H4 (cell line): ENCODE measurements at places on chromosomes 16 and 17. TPM values are rescaled to one million over a fixed set of nuclear protein-coding genes. Genes with fewer than 3 reads are reported as not detected.

DNA sequence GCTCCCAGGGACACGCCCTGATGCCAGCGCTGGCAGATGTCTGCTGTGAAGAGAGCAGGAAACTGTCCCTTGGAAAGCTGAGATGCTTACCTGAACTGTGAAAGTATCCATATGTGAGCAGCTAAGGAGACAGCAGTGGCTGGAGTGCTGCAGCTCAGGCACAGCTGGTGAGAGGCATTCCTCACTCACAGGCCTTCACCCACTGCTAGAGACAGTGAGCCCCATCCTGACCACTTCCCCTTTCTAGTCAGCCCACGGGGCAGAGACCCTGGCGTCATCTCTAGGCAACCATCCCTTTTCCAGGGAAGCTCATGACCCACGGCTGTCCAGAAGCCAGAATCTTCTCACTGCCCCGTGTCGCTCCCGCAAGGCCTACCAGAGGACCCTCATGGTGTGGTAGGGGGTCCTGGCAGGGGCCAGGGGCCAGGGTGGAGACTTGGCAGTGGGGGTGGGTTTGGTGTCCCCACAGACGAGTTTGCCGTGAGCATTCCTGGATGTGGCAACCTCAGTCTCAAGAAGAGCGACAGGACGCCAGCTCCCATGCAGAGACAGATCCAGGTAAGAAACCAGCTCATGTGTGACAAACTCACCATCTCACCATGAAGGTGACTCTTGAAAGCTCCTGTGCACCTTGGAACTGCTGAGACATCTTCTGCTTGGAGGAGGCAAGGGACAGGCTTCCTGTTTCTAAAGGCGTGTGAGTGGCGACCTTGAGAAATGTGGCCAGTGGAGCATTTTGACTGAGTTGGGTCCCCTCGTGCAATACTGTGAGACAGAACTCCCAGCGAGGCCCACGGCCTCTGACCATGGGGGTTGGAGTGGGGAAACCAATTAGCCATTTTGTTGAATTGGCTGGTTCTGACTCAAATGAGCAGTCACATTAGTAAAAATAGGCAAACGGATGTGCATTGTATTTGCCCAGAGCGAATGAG lies at the start of gene SCIMP:
SCIMP (minus strand) TSS at position 216 of the 932 bp plus-strand sequence; CDS start at position 111, 105 bp downstream.
- no peak for DNase-seq

The CCL7 gene
- total RNA-seq = not detected in 2 replicates

DNA sequence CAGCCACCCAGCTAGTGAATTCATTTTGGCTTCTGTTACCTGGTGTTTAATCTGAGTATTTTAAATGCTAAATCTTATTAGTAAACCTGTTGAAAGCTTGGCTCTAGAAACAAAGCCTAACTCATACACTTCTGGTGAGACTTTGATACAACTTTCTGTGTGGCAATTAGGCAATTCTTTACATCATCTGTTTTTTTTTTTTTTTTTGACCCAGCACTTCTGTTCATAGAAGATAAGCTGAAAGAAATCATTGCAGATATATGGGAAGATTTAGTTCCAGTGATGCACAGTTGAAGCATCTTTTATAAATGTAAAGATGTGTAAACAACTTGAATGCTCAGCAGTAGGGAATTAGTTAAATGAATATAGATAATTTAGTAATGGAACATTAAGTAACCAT lies 21.7 kb upstream of the ABCC11 start:
- DNase-seq = no peak

The OR2C1 gene
- not detected in 2 replicates for total RNA-seq

- no peak for DNase-seq
Observed at GRCh38 chr16:75653922-75654321, 6.3 kb downstream of the TERF2IP start.

GRCh38 chr17:7644775-7645174 lies 6.0 kb upstream of the ATP1B2 start:
- peak; percentile 18 for DNase-seq

- no peak for DNase-seq
Observed at GRCh38 chr17:16886655-16887322, 85.1 kb downstream of the TNFRSF13B start.

The KRT39 gene
- 0.18 TPM in 1 of 2 replicates, not detected in the other for total RNA-seq

The ITGAX gene
- 1.8 and 4.4 TPM in 2 replicates for total RNA-seq

- DNase-seq = no peak
Observed at GRCh38 chr17:50424996-50425681, 879 bp upstream of the ACSF2 start.

- DNase-seq = peak; percentile 71
Observed at GRCh38 chr17:47717979-47718621, 14.9 kb upstream of the TBX21 start.

The RAB26 gene
- 1.9 and 3.2 TPM in 2 replicates for total RNA-seq

- no peak for DNase-seq
Observed at GRCh38 chr17:68737761-68738443, 136.7 kb upstream of the FAM20A start.

GRCh38 chr17:48244121-48244711 lies 136.7 kb downstream of the SNX11 start:
- no peak for DNase-seq

DNA sequence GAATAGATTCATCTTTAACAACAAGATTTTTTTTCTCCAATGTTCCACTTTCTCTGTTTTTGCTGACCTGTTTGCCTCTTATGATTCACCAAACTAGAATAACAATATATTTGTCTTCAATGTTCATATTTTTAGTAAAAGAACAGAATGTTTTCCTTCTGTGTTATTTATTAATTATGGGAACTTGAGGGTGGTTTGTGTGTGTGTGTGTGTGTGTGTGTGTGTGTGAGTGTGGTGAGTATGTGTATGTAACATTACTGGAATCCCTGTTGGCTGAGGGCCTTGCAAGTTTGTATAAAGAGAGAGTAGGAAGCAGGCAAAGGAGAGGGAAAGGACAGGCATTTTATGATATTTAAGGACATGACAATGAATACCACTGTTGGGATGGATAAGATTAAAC lies 13.8 kb downstream of the STXBP4 start:
- DNase-seq = no peak

The CCL17 gene
- total RNA-seq = not detected in 2 replicates

DNA sequence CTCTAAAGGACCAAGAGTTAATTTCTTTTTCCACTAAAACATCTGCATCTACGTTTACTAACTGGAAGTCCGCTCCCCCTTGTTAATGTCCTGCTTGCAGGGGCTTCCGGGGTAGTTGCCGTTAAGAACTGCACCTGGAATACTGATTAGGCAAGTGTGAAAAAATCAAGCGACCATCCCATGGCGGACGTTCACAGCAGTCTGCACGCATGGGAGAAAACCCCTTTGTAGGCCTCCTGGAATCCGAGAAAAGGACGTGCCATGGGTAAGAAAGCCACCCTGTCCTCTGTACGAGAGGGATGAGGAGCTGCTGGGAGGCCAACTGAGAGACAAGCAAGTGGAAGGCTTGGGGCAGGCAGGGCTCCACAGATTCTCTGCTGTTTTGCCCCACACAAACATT lies 14.9 kb downstream of the SNN start:
- no peak for DNase-seq

GRCh38 chr17:36703860-36704266 lies 102.5 kb downstream of the MRM1 start:
- no peak for DNase-seq

The C17orf67 gene
- 0.41 and 0.72 TPM in 2 replicates for total RNA-seq

The SLC2A4 gene
- 0.17 and 0.23 TPM in 2 replicates for total RNA-seq

The VPS35 gene
- total RNA-seq = 105 and 111 TPM in 2 replicates
